Caki2 (cell line): ENCODE measurements at places on chromosomes 16 and 17. TPM values are rescaled to one million over a fixed set of nuclear protein-coding genes. Genes with fewer than 3 reads are reported as not detected.

GRCh38 chr17:44354582-44355561 is 8.8 kb downstream of the FAM171A2 start:
- DNase-seq, result no peak

The ADGRG3 gene
- not detected in 2 replicates for total RNA-seq

GRCh38 chr16:57899771-57900661 is 70.9 kb downstream of the CNGB1 start:
- peak; percentile 56 for DNase-seq

The DHRS7C gene
- not detected in 2 replicates for total RNA-seq

DNA sequence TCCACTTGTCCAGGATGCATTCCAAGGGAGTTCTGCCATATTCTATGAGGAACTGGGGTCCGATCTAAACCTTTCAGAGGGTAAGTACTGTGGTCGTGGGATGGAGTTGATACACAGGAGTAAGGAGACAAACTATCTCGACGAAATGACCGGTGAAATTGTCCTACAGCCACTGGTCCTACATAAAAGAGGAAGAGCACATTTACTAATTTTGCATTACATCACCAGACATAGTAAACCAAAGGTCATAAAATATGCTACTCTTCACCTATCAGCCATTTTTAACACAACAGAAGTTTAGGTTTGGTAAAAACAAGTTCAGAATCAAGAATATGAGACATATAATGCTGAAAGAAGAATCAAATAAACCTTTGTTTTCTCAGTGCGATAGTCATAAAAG is 8.1 kb downstream of the HSF5 start:
- no peak for DNase-seq

The SPATA32 gene
- not detected in 2 replicates for total RNA-seq

The ZNF200 gene
- 12.1 and 12.8 TPM in 2 replicates for total RNA-seq

DNA sequence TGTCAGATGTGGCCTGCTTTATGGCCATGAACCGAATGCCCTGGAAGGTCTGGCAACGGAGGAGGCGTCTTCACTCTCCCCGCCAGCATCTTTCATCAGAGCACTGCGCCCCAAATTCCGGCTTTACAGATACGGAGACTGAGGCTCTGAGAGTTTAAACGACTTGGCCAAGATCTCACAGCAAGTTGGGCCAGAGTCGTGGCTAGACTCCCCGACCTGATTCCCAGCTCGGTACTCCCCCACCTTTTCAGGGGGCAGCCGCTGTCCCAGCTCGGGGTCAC is 1.7 kb downstream of the NGFR start:
- DNase-seq, result no peak

GRCh38 chr17:42538482-42538881 is 2.4 kb downstream of the NAGLU start:
- DNase-seq, result no peak

The CDH1 gene
- total RNA-seq, result 0.03 TPM in 1 of 2 replicates, not detected in the other

The PIPOX gene
- 1.6 and 10.5 TPM in 2 replicates for total RNA-seq

DNA sequence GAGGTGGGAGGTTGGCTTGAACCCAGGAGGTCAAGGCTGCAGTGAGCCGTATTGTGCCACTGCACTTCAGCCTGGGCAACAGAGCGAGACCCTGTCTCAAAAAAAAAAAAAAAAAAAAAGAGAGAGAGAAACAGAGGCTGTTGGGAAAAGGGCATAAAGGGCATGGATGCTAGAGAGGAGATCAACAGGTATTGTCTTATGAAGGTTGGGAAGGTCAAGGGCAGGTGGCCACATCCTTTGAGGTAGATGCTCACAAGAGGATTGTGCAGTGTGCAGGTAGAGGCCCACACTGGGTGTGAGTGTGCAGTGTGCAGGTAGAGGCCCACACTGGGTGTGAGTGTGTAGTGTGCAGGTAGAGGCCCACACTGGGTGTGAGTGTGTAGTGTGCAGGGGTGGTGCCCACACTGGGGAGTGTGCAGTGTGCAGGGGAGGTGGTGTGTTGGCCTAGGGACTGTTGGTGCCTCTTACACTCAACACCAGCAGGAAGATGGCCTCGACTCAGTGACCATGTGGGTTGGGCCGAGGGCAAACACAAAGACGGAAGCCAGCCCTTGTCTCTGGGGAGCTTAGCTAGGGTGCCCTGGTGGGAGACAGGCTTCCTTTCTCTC is 404.9 kb upstream of the TNRC6C start:
- DNase-seq, result no peak

DNA sequence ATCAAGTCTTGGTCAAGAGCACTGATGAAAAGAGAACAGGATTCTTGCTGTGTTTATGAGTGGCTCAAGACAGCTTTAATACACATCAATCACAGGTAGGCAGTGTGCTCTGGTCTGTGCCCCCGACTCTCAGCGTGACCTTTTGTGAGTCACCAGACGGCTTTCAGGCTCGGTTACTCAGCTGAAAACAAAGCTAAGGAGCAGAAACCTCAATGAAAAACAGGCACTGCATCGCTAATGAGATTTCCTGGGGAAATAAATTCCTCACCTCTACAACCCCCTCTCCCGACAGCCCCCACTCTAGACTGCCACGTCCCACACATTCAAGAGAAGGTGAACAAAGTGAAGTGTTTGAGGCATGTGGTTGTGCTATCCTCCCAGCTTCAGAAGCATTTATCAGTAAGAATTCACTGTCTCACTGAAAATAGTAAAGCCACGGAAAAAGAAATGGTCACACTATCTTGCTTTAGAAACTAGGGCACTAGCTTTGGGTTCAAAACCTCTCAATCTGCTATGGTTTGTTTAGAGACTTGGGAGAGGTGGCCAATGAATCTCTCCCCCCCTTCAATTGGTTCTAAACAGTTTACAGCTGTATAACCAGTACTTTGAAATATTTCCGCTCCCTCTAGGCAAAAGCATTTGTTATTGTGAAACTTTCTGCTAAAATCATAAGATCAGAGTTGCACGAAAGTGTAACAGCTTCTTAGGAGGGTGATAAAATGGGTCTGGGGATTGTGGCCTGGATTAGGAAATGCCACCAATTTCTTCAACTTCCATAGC is 199.5 kb upstream of the PMFBP1 start:
- DNase-seq, result peak; percentile 95

GRCh38 chr17:1275962-1276736 is 3.3 kb upstream of the TRARG1 start:
- no peak for DNase-seq

DNA sequence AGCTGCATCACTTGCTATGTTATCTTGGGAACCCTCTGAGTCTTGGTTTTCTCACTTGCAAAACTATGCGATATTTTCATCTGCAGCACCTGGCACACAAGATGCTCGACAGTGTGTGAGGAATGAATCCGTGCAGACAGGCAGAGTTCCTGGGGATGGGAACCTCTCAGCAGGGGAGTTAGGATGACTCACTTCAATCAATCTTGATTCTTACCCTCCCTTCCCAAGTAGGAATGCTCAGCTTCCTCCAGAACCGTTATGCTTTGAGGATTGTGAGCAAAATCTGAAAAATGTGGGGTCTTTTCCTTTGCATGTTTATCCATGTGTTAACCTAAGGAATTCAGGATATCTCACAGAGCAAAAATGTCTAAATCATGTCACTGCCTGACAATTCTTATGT is 68.9 kb upstream of the HNF1B start:
- DNase-seq, result peak; percentile 99

The CYB5B gene
- total RNA-seq, result 119 and 138 TPM in 2 replicates

GRCh38 chr16:89918453-89919347 is at the start of gene MC1R:
TSS of gene MC1R (plus strand) at chr16:89918862. CDS start at chr16:89919259, 397 bp downstream.
- peak; percentile 62 for DNase-seq
